ENCODE measurements at places on chromosomes 6 and 20.
A peak's percentile ranks its signal among the peaks of the same experiment; 100 is the strongest.

- no peak for DNase-seq
Measured at GRCh38 chr6:159282421-159282820, 113.2 kb downstream of the FNDC1 start.

DNA sequence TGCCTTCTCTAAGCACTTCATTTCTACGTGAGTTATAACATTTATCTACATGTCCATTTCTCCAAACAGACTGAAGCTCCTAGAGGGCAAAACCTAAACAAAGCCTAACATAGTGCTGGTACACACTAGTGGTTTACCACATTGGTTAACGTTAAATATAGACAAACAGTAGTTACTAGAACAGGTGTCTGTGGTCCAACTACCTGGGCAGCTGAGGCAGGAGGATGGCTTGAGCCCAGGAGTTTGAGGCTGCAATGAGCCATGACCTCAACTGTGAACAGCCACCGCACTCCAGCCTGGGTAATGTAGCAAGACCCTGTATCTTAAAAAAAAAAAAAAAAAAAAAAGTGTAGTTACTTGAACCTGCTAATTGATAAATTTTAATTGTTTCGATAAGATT is 26.5 kb downstream of the PTPRK start:
- DNase-seq = no peak

- DNase-seq = no peak
Measured at GRCh38 chr6:50451826-50452400, 261.4 kb upstream of the TFAP2D start.

DNA sequence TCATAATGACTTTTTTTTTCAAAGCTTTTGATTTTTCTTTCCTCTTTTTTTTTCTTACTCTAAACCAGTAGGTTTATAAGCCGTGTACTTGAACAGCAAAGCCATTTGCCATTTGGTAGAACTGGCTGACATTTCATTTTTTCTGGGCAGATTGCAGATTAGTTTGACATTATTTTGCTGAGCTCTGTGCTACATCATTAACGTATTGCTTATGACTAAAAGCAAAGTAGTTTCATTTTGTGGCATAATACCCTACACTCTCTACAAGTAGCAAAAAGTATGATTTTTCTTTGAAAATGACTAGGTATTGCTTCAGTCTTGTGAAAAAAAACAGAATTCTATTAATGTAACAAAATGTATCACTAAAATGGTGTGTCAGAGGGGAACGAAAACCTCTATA is 141.3 kb downstream of the GRIK2 start:
- DNase-seq = no peak

GRCh38 chr20:48298851-48299484 is 513.7 kb upstream of the SULF2 start:
- peak; percentile 46 for DNase-seq

DNA sequence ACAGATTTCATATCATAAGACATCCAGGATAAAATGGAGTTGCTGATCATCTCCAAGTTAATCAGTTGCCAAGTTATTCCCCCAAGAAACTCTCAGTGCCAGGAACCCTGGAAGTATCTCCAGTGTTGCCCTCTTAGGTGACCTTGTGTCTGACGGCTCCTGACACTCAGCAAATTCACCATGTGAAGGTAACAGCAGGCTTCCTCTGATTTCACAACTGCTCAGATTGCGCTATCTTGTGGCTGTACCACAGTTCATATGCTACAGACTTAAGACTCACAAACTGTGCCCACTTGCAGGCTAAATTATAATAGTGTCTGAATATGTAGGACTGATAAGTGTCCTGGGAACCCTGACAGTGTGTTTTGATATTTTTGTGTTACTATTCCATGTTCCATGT is 186.6 kb upstream of the OPRM1 start:
- no peak for DNase-seq
